ENCODE measurements at places on chromosomes 2 and 18. TPM values are rescaled to one million over a fixed set of nuclear protein-coding genes. Genes with fewer than 3 reads are reported as not detected.

C2orf80 gene
- polyA plus RNA-seq = not detected

DNA sequence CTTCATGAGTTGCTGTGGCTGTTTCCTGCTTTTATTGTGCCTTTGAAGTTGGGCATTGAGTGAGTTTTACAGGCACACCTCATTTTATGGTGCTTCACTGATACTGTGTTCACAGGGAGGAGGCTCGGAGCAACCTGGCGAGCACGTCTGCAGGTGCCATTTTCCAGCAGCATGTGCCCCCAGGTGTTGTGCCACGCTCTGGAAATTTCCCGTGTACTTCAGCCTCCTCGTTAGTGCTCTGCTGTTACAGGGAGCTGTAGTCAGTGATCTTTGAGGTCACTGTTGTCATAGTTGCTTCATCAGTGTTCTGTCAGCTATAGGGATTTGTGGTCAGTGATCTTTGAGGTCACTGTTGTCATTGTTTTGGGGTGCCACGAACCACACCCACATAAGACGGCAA lies 20.1 kb downstream of the CTDP1 start:
- H3K36me3 ChIP-seq = peaks cover 53% of the 10 kb centered on the region
- peaks cover 10% of the 10 kb centered on the region for H3K4me1 ChIP-seq
- no peak overlapping the region for H3K4me3 ChIP-seq

DNA sequence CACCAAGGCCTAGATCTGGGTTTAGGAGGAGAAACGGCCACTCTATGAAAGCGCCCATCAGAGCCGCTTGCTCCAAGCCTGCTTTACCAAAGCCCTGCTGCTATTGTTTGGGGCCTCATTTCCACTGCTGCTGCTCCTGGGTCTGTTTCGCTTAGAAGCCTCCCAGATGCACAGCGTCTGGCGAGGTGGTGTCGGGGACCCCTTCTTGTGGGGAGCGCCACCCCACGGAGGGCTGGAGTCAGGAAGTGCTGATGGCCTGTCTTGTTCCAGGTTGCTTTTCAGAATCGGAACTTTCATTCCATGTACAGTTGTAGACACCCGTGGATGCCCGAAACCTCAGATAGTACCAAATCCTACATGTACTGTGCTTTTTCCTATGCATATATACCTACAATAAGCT lies 204.9 kb upstream of the TWIST2 start:
- no peaks in the 10 kb centered on the region for H3K36me3 ChIP-seq
- H3K4me1 ChIP-seq = peaks cover 15% of the 10 kb centered on the region
- H3K27me3 ChIP-seq = peaks cover 3% of the 10 kb centered on the region
- no peak overlapping the region for H3K4me3 ChIP-seq
- DNase-seq = no peak

DNA sequence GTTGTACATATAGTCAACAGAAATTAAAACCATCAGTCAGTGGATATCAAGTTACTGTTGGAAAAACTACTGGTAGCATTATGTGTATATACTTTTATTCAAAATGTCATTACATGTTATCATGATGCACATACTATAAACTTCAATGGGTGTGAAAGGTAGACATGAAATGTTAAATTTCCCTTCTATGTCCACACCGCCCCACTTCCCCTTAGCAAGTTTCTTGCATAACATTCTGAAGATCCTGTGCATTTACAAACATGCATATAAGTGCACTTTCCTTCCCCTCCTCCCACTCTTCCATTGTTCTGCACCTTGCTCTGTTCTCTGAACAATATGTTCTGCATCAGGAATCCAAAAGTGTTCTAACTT lies 16.6 kb upstream of the HK2 start:
- DNase-seq = no peak
- H3K4me3 ChIP-seq = no peak overlapping the region
- peaks cover 26% of the 10 kb centered on the region for H3K27me3 ChIP-seq
- peaks cover 2% of the 10 kb centered on the region for H3K4me1 ChIP-seq

DNA sequence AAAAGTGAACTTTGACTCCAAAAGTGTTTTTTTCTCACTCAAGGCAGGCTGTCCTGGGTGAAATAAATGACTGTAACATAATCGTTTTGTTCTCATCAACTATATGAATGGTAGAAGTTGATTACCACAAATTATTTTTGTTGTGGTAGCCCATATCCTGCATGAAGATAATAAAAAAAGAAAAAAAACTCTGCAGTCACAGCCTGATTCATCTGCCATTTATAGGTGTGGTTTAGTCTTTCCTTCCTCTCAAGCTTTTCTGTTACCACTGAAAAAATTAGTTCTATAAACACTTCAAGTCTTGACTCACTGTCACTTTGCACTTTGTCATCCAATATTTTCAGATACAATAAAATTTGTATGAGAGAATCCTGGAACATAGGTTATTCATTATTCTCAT lies 522.0 kb downstream of the PLCL1 start:
- no peak overlapping the region for H3K27ac ChIP-seq
- no peak overlapping the region for H3K4me3 ChIP-seq
- H3K4me1 ChIP-seq = no peaks in the 10 kb centered on the region
- no peak for DNase-seq
- H3K27me3 ChIP-seq = no peaks in the 10 kb centered on the region

GRCh38 chr2:241576293-241576654 lies 17.7 kb downstream of the BOK start:
- H3K4me3 ChIP-seq = no peak overlapping the region
- peaks cover 5% of the 10 kb centered on the region for H3K4me1 ChIP-seq
- H3K27ac ChIP-seq = no peak overlapping the region
- H3K36me3 ChIP-seq = peaks cover 24% of the 10 kb centered on the region
